Astrocyte (in vitro differentiated cells and primary cell): ENCODE measurements at places on chromosomes 7 and 10. TPM values are rescaled to one million over a fixed set of nuclear protein-coding genes. Genes with fewer than 3 reads are reported as not detected.

IFIT1B gene
- total RNA-seq, result not detected in 2 replicates

- no peak for DNase-seq
These were observed 67.3 kb upstream of the SHH start for GRCh38 chr7:155879592-155879991.

GRCh38 chr7:13800694-13801448 lies 188.6 kb downstream of the ETV1 start:
- peak; percentile 93 for DNase-seq

DNA sequence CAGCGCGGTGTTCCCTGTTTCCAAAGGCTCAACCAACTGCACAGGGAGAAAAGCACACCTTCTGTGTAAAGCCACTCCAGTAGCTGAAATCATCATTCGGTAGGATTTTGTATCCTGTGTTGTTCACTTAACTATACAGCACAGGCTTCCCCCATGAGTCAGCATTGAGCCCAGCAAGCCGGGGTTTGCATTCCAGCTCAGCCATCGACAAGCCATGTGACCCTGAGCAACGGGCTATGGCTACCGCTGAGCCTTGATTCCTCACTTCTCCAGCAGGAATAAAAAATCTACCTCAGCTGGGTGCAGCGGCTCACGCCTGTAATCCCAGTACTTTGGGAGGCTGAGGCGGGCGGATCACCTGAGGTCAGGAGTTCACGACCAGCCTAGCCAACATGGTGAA lies 44.1 kb upstream of the ATP6V0A4 start:
- peak; percentile 88 for DNase-seq

CD36 gene
- 1.7 and 2.6 TPM in 2 replicates for total RNA-seq

DNA sequence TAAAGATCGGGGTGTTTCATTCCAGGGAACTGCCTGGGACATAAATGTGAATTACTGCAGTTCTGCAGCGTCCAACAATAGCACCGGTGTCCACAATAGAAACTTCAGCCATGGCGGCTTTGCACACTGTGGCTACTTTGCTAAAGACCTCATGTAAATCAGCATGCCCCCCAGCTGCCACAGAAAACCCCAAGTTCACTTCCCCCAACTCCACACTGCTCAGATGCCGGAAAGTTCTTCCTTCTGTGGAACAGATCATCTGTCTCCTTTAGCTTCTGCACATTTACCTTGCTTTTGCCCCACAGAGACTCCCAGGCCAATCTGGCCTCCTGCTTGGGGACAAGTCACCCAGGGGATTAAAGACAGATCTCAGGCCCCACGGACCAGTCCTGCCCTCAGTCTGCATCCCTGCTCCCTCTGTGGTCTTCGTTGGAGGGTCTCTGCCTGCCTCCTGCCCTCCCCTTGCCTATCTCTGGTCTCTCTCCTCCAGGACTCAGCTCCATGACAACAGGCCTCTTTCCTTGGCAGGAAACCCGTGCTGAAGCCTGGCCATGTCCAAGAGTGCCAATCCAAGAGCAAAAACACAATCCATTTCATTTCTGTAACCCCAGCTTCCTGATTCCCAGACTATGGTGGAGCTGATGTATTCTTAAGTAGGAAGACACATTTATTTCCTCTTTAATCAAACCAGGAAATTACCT lies 403.2 kb downstream of the RPS24 start:
- no peak for DNase-seq

- no peak for DNase-seq
These were observed 116.4 kb downstream of the ITGB8 start for GRCh38 chr7:20447021-20447650.

GRCh38 chr10:34407324-34407805 lies 407.7 kb downstream of the PARD3 start:
- peak; percentile 54 for DNase-seq

GRCh38 chr7:78675511-78675910 lies 778.0 kb downstream of the MAGI2 start:
- DNase-seq, result no peak

DNA sequence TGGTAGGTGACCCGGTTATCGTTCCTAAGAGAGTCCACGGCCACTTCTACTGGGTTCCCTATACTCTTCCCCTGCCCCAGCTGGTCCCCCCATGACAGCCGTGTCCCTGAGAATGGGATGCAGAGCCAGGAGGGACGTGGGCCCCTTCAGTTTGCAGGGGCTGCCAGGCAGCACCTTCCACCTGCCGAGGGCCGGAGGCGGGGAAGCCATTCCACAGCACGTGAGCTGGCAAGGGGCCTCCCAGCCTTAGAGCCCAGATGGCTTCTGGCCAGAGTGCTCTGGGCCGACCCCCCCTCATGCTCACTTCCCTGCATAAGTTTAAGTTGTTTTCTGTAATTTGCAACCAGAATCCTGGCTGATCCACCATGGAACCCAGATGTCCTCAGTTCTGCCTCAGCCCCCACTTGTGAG lies 39.0 kb downstream of the DIP2C start:
- DNase-seq, result no peak

DNA sequence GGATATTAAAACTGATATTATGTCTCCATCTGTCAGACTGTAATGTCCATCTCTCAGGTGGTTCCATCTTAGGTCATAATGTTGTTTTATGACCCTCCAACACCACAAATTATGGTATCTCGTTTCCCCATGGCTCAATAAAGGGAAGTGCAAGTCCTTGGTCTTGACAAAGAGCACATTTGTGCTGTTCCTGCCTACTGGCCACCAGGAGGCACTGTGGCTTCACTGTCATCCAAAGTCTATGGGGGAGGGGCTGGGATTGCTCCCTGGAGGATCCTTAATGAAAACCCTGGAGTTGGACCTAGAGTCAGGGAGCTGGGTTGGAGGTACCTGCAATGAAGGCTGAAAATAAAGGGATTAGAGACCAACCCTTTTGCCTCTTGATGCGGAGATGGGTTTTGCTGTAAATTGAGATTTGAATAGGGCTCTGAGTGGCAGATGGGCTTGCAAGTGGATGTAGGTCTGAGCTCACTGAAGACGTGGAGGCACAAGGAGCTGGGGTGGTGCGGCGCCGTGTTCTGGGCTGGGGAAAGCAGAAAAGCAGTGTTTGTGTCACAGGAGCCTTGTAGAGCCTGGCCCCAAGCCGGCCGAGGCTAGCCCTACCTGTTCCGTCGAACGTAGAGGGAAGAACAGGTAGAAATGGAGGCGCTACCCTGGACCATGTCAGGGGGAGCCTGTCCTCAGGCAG lies 180.5 kb upstream of the PRSS58 start:
- peak; percentile 14 for DNase-seq

NUTM2B gene
- total RNA-seq, result 0.70 TPM in 1 of 2 replicates, not detected in the other

OR2A1 gene
- total RNA-seq, result not detected in 2 replicates

DNA sequence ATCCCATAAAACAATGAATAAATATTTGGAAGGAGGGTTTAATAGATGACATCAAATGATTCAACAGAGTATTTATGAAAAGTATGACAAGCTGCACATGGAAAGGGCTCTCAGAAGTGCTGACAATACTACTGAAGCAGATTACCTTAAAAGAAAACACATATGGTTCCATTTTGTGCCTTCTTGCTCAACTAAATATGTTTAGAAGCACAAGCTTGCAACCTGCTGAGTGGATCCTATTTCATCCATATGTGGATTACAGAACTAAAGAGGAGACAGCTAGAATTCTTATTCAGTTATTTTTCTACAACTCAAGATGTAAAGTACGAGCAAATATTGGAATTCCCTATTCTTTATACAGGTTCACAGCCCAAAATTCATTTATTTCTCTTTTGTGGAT lies 340.6 kb downstream of the TFEC start:
- DNase-seq, result no peak

DNA sequence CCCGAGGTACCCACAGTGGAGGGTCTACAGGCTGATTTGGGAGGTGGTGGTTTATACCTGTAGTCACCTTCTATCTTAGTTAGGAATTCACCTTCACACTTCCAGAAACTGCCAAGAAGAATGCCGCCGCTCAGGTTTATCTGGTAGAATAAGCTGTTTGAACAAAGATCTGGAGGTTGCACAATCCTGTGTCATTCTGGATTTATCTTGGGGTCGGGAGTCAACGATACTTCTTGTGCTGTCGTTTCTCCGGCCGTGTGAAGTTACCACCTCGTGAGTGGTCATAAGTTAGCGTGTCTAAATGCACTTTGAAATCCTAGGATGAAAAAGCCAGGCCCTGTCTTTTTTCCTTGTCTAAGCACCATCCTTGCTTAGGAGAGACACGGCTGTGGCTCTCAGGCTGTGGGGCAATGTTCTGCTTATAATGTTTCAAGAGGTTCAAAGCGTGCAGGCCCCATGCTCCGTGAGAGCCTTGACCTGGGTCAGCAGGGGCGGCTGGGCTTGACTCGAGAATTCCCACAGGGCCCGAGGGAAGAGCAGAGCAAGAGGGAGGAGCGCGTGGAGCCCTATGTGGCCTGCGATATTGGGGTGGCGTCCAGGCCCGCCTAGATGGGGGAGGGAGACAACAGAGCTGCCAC lies 35.5 kb downstream of the GRIFIN start:
- no peak for DNase-seq

- no peak for DNase-seq
These were observed 33.3 kb downstream of the TSPAN14 start for GRCh38 chr10:80487421-80487785.

CPN1 gene
- not detected in 2 replicates for total RNA-seq

DNA sequence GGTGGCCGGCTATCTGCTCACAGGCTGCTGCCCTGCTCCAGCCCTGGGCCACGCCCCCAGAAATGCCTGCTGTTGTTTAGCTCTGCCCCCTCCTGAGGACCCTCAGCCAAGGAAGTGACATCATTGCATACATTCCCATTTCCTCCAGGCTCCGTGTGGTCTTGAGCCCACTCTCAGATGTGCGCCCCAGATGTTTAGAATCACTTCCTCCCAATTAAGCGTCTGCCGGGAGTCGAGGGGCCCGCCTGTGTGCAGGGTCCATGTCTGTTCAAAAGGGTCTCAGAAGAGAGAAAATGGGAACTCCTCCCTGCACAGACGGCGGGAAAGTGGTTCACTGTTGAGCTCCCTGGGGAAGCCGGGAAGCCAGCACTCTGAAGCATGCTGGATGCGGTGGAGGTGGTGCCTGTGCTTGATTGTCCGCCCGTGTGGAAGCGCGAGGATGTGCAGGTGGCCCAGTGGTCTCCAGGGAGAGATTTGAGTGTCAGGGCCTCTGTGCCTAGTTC lies 116.9 kb upstream of the PPIF start:
- DNase-seq, result no peak

DNA sequence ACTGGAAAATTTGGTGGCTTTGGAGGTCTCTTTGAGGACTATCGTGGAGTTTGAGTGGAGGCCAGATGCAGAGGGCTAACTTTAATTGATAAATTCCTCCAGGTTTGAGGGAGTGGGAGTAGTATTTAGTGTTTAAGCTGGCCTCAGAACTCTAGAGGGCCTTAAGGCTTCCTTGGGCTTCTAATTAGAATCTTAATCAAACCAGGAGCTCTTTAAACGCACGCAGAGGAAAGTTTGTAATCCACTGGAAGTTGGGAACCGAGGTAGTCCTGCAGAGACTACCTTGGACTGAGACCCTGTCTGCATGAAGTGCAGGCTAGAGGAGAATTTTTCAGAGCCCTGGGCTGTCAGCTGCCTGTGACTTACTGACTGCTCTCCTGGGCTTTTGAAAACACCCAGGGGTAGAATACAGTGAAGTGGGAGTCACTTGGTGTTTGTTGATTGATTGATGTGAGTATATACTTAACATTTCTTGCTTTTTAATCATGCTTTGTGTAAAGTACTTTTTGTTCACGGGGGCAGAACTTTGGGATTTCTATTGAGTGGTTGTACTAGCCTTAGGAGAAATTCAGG lies 5.9 kb downstream of the SPAG6 start:
- DNase-seq, result no peak

- peak; percentile 78 for DNase-seq
These were observed 58.7 kb downstream of the ZRANB1 start for GRCh38 chr10:125000366-125001312.
